ENCODE measurements at places on chromosomes 16 and 17.
A peak's percentile ranks its signal among the peaks of the same experiment; 100 is the strongest.

GRCh38 chr17:3660311-3660891 lies 8.0 kb downstream of the TAX1BP3 start:
- DNase-seq = no peak

GRCh38 chr16:84312783-84313382 lies 18.2 kb downstream of the WFDC1 start:
- DNase-seq = no peak

- peak; percentile 55 for DNase-seq
Measured at GRCh38 chr17:18025241-18025944, 13.6 kb downstream of the ATPAF2 start.

DNA sequence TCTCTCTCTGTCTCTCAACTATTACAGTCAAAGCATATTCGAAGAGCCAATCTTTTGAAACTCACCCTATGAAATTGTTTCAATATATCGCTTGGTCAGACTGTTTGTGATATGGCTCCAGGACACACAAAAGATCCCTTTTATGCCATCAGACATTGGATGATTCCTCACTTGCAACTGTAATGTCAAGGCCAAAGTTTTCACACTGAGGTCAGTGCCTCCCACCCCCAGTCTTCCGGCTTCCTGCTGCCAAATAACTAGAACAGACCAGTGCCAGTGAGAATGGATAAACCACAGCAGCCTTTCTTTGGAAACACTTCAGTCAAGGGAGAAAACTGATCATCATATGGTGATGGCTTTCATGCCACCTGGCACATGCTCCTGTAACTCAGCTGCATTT lies 321.9 kb upstream of the ZFHX3 start:
- no peak for DNase-seq

Measured in fibroblast of mammary gland (primary cell).